CD4-positive, alpha-beta T cell (primary cell): ENCODE measurements at places on chromosomes 3 and 15.

- no peak for DNase-seq
Measured at GRCh38 chr3:103440539-103441203, 1005.9 kb downstream of the ZPLD1 start.

DNA sequence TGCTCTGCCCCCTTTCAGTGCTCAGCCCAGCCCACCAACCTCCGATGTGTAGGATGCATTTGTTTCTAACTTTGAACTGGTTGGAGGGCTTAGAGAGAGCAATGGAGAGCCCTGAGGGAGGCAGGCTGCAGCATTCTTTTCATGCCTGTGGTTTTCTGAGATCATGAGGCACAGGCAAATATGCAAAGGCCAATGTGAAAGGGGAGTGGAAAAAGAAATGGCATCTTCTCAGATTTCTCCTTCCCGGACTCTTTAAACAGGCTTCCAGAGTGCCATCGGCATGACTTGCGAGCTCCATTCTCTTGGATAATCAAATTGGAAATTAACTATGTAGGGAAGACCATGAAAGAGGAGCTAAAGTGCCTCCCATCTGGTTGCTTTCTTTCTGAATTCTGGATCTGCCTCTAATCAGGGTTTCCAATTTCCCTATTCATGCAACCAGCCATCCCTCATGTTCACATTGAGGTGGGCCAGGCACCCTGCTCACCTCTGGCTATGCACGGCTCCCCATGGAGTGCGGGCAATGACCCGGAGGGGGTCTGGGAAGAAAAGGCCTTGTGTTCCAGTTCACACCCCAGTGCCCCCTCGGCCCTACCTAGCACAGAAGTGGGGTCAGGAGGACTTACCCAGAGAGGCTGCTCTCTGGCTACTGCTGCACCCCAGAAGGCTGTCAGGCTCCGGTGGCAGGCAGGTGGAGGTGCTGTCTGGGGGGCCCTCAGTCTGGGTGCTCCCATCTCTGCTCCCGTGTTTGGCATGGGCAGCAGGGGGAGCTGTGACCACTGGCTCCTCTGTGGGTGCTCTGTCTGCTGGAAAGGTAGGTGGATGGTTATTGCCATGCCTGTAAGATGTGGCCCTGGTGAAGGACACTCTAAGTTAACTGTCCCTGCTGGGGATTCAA lies 16.1 kb downstream of the AMOTL2 start:
- DNase-seq: peak; percentile 29

GRCh38 chr3:124952282-124952855 lies 17.8 kb upstream of the MUC13 start:
- no peak for DNase-seq

DNA sequence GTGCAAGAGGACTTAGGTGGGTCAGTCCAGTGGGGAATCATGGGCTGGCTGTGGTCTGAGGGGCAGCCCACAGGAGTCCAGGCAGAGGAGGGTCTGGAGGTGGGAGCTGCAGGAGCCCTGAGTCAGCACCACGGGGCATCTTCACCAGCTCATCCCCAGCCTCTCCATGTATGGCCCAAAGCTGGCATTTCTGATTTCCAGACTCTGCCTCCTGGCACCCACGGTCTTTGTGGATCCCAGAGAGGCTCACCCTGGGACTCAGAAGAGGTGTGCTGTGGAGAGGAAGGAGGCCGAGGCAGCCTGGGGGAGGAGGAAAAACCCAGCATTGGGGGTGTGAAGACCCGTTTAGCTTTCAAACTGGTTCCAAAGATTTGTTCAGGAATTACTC lies 64.5 kb upstream of the KLF13 start:
- no peak for DNase-seq

DNA sequence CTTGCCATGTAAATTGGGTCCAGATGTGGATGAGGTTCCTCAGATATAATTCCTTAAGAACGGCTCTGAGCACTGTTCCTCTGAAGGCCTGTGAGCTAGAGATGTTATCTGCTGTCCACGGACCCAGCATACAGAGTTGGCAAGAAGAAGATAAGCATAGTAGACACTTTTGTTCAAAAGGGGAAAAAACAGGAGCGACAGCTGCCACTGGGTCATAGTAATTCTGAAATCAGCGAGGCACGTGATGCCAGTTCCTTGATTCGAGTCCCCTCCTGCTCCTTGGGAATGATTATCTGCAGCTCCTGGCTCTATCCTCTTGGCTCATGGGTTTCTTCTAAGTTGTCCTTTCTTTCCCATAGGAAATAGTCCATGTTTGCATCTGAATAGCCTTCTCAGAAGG lies 2.5 kb upstream of the RAB7A start:
- DNase-seq: no peak

DNA sequence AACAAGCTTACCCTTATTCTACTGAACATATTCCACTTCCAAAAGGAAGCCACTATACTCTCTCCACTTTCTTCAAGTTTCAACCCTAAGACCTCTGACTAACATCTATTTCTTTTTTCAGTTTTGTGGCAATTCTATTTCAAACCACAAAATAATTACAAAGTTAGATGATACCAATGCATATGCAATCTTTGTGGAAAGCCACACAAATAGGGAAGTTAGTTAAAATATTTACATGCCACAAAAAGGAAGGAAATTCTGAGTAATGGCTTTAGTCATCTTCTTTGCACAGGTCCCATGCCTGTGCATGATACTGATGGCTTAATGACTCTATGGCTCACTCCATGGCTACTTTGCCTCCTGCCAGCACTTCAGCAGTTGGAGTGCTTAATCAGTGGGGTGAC lies 57.0 kb upstream of the MCTP2 start:
- DNase-seq: no peak

- DNase-seq: no peak
Measured at GRCh38 chr15:25242957-25243799, 195.6 kb downstream of the UBE3A start.

DNA sequence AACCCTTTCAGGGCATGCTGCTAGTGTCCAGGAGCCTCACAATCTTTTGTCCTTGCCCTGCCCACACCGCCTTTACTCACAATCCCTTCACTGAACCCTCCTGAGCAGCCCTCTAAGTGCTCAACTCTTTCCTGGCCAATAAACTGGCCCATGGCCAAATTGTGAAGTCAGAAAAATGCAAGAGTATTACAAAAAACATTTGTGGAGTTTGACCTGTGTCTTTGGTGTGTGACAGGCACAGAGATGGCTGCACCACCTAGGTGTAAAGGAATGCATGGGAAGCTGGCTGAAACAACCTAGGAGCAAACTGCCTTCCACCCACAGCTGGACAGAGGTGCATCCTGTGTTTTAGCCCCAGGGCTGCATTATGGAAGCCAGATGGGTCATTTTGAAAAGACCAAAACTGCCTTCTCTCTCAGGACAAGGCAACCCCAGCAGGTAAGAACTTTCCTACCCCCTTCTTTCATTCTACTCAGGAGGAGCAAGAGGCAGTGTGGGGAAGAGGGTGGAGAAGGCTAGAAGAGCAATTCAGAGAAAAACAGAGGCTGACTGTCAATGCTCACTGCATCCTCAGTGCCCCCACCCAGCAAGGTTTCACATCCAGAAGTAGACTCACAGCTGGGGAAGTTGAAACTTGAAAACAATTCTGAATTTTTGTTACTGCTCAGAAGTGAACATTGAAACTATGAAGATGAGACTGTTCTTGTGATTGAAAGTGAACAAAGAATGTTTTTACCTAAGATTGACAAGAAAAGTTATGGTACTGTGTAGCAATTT lies 78.6 kb downstream of the TRIM42 start:
- DNase-seq: no peak

DNA sequence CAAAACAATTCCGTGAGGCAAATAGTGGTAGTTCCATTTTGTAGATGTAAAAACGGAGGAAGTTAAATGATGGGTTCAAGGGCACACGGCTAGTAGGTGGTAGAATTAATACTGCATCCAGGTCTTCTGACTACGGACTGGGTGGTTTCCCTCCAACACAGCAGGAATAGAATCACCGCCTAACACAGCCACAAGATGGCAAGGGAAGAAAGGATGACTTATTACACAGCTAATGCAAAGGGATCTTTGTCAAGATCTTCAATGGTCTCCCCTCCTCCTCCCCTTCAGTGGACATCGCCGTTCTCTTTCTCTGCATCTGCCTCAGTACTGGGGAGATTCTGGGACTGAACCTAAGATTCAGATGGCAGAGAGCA lies 524 bp upstream of the TOPBP1 start:
- no peak for DNase-seq

GRCh38 chr15:100663086-100663914 lies 60.9 kb downstream of the ASB7 start:
- no peak for DNase-seq

- DNase-seq: no peak
Measured at GRCh38 chr3:122767540-122768372, 25.9 kb downstream of the HSPBAP1 start.

- no peak for DNase-seq
Measured at GRCh38 chr15:49877117-49877872, 241.7 kb downstream of the ATP8B4 start.

DNA sequence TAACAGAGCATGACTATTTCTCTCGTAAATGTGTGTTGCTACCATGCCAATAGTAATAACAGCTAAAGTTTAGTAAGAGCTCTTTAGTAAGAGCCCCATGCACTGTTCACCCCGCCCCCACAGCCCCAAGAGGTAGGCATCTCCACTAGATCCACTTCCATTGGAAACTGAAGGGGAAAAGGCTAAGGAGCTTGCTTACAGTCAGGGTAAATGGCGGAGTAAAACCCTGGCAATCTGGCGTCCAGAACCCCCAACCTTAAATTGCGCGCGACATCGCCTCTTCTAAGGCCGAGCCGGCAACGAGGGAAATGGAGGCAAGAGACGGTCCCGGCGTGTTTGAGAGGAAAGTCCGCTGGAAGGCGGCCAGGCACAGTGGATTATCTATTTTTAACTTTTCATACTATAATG lies 654 bp upstream of the C3orf38 start:
- no peak for DNase-seq

GRCh38 chr15:66115568-66116206 lies 137.9 kb downstream of the MEGF11 start:
- DNase-seq: peak; percentile 68

- no peak for DNase-seq
Measured at GRCh38 chr3:69425249-69425648, 39.4 kb upstream of the FRMD4B start.

DNA sequence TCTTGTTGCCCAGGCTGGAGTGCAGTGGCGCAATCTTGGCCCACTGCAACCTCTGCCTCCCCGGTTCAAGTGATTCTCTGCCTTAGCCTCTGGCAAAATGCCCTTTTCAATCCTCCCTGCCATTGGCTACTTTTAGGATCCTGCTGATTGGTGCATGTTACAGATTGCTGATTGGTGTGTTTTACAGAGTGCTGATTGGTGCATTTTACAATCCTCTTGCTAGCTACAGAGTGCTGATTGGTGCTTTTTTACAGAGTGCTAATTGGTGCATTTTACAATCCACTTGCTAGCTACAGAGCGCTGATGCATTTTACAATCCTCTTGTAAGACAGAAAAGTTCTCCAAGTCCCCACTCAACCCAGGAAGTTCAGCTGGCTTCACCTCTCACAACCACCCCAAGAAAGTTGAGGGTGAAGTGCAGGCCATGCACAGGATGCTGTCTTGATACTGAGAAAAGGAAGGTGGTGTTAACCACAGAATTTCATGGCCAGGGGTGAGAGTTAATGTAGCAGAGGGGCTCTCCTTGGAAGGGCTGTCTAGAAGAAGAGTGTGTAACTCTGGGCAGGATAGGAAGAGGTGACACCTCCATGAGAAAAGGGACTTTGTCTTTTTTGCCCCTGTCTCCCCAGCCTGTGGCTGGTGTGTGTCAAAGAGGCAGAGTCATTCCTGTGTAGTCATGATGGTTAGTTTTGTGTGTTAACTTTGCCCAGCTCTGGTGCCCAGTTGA lies 145.9 kb downstream of the APBA2 start:
- no peak for DNase-seq

DNA sequence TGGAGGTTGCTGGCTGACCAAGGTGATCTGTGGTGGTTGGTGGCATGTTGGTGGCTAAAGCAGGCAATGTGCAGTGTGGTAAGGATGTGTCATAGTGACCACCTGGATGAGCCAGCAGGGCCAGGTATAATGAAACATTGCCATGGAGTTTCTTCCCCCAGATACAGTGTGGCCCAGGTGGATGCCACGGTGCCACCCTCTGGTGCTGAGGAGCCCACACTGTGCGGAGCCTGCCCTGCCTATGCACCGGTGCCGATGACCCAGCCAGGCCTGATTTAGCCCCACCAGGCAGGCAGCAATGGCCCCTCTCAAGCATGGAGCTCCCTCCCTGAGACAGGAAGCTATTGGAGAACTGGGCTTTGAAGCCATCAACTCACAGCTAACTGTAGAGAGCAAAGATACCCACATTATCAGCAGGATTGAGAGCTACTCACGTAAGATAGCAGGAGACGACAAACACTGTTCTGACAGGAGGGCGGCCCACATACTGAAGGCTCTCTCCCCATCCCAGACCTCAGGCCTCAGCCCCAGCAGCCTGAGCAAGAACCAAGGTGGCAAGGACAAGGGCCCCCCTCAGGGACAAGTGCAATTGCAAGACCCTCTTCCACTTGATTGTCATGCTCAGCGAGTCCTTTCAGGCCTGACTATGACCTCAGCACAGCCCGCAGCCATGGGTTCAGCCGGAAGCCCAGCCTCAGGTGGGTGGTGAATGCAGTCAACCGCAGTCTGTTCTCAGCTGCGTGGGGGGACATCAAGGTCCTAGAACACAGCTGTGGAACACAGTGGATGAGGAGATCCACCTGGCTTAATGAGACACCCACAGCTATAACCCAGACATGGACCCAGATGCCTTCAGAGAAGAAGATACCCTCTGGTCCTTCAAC lies 82.8 kb upstream of the CDV3 start:
- peak; percentile 24 for DNase-seq

- DNase-seq: no peak
Measured at GRCh38 chr3:115931581-115931980, 308.3 kb downstream of the GAP43 start.

GRCh38 chr15:71733122-71733521 lies 77.2 kb upstream of the NR2E3 start:
- DNase-seq: no peak

DNA sequence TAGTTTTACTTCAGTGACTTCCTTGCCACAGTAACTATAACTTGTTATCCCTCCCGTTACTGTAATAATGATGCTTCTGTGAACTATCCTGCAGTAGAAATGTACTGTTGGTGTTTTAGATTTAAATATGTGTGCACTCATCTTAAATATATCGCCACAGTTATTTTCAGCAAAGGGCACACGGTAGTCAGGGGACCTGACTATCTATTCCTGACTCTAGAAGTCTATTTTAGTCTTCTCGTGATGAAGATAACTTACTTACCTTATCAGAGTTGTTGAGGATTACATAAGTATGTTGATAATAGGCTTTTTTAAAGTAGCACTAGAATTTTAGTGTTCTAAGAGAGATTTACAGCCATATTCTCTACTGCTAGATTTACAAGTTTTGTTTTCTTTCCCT lies 65.3 kb downstream of the ECT2 start:
- DNase-seq: no peak
